ENCODE measurements at places on chromosomes 16 and 17. TPM values are rescaled to one million over a fixed set of nuclear protein-coding genes. Genes with fewer than 3 reads are reported as not detected.

DNA sequence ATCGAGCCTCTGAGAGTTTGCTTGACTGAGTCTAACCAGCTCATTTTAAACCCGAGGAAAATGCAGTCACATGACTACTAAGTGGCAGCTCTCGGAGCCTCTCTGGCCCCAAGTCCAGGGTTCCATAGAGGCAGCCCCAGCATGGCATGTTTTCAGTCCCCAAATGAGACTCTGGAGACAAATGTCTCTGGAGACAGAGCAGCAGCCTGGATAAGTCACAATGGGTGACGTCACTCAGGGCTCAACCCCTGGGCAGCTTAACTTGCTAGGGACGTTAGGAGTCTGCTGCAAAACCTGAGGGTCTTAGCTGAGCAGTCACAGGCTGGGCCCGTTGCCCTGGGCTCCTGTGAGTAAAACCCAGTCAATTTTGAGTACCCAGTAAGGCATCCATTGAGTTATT lies 6.9 kb upstream of the STH start:
- no peak for DNase-seq

DNA sequence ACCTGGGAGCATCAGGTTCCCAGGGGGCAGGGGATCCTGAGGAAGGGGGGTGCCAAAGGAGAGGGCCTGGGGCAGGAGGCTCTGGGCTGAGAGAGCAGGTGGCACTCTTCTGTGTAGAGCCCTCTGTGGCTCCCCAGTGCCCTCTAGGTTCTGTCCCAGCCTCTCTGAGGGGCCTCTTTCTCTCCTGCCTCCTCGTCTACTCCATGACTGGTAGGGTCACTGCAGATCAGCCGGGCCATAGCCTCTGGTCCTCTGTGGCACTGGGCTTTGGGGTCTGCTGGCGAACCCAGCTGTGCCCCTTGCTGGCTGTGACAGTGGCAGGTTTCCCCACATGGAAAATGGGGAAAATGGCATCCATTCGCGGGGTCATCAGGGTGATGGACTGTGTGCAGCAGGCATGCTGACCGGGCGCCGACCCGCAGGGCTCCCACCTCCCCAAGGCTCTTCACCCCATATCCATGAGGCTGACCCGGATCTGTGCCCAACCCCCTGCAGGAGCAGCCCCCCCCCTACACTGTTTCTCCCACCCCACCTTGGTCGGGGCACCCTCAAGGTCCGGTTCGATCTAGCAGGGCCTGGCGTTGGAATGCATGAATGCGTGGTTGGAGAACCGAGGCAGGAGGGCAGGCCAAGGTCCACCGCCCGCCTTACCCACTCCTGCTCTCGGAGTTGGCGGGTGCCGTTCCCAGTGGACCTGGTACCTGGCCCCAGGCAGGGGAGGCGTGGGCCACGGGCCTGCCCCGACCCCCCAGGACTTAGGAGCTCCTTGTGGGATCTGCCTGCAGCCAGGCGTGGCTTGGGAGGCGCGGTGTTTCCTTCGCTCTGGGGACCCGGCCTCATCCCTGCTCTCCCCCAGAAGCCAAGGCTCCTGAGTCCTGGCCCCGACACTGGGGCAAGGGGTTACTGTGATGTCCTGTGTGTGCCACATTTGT lies 6.5 kb downstream of the GLIS2 start:
- DNase-seq = no peak

DNA sequence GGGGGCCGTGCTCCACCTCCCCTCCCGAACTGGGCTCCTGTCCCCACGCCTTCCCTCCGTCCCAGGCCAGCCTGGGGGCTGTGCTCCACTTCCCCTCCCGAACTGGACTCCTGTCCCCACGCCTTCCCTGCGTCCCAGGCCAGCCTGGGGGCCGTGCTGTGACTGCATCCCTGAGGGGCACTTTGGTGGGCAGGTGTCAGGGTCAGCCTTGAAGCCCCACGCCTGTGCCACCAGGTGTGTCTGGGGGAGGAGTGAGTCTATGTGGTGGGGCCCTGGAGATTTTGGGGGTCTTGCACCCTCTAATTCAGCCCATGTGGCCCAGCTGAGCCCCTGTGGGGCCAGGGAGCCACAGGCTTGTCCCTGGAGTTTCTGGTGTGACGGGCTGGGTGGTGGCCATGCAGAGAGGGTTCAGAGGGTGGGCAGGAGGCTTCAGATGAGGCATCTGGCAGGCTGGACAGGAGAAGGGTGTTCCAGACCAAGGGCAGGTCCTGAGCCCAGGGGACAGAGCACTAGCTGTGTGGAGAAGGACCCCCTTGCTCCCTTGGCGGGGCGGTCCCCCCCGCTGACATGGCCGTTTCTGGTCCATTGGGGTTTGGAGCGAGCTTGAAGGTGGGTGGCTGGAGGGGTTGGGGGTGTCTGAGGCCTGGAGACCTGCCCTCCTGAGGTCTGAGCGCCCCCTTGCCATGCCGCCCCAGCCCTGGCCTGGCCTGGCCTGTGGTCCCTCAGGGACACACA lies 8.2 kb downstream of the NHERF2 start:
- DNase-seq = no peak

ADAMTS18 gene
- total RNA-seq = not detected

CDK12 gene
- total RNA-seq = 48.5 TPM

DNA sequence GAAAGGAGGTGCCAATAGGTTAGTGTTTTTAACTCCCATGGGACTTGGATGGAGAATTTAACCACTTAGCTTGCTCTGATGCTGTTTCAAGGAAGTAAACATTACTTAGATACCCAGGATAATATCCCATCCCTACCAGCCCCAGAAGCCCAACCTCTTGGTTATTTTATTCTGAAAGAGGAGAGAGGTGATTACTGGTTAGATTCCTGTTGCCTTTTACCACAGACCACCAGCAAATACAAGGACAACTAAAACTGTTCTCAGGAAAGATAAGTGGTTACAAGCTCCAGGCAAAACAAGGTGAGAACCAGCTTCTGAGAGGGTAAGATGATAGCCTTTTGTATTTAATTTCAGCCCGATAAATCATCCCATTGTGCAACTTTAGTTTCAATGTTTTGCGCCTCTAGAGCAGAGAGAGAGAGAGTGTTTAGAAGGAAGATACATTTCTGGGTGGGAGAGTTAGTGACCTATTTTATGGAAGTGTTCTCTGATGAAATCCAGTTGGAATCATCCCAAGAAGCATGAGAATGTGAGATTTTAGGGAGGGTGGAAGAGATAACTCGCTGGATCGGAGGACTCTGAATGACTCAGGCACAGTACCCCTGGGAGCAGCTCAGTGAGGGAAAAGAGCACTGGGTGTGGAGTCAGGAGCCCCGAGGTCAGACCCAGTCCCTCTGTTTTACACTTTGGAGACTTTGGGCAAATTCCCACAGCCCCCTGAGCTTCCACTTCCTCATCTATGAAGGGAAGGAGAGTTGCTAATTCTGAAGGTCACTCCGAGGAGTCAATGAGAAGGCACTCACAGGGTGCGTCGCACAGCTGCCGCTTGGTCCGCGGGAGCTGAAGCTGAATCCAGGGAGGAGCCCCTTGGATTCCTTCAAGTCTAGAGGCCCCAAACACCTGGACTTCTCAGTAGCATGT lies 12.1 kb downstream of the GLP2R start:
- DNase-seq = peak; percentile 88

RSKR gene
- 25.8 TPM for total RNA-seq

TNFRSF12A gene
- total RNA-seq = 226 TPM

- no peak for DNase-seq
Observed at GRCh38 chr16:4365014-4365406, 6.6 kb upstream of the VASN start.

DNA sequence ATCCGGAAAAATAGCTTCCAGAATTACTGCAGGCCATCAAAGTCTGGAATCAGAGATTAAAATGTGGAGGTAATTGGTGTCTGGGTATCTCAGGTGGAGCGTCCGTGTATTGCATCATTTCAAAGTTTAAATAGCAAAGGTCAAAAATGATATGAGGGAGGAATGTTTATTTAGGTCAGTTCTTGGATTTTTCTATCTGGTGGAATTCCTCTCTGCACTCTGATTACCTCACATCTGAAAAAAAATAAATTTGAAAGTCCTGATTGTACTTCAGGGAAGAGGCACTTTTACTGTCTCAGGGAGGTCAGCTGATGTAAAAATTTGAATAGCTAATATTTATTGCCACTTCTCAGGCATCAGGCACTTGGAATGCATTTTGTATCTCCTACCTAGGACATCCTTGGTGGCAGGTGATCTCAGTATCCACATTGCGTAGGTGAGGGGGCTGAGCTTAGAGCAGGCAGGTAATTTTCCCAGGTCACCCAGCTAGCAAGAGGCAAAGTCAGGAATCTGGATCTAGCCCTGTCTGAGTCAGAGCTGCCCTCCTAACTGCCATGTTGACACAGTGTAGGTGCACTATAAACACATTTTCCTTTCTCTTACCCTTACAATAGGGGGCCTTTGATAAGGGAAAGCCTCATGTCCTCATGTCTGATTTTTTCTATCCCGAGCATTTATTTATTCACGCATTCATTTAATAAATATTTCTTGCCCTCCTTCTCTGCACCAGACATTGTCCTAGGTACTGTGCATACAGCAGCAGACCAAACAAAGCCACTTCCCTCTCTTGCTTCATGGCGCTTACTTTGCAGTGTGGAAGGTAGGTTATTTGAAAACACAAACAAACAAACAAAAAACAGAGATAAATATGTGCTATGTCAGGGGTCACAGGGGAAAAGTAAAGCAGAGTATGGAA lies 454.3 kb downstream of the HAPSTR1 start:
- no peak for DNase-seq

- DNase-seq = no peak
Observed at GRCh38 chr16:1792836-1793577, 498 bp downstream of the IGFALS start.

DNA sequence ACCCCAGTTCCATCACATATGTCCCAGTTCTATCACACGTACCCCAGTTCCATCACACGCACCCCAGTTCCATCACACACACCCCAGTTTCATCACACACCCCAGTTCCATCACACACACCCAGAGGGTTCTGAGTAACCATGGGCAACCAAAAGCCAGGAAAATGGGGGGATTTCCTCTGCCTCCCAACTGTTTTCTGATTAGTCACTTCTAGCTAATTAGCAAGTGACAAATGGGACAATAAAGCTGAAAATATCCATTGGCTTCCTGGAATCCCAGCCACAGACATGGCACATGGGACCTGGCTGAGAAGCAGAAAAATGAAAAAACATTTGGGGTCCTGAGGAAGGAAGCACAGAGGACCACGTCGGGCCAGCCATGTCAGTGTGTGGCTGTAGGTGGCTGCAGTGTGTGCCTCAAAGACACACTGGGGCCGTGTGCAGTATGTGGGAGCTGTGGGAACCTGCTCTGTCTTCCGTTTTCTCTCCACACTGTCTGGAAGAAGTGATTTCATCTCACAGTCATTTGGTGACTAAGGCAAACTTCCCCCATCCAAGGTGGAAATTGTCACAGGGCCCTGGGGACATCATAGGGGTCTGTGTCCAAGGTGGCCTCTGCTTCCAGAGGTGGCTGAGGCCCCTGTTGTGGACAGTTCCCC lies 106.7 kb downstream of the CMIP start:
- DNase-seq = no peak

GRCh38 chr16:49742428-49743202 lies 113.3 kb downstream of the ZNF423 start:
- DNase-seq = no peak

- no peak for DNase-seq
Observed at GRCh38 chr17:41705271-41705991, 6.7 kb upstream of the GAST start.

- DNase-seq = no peak
Observed at GRCh38 chr17:13671341-13671740, 69.6 kb upstream of the HS3ST3A1 start.

HAP1 gene
- total RNA-seq = 1.1 TPM

DNA sequence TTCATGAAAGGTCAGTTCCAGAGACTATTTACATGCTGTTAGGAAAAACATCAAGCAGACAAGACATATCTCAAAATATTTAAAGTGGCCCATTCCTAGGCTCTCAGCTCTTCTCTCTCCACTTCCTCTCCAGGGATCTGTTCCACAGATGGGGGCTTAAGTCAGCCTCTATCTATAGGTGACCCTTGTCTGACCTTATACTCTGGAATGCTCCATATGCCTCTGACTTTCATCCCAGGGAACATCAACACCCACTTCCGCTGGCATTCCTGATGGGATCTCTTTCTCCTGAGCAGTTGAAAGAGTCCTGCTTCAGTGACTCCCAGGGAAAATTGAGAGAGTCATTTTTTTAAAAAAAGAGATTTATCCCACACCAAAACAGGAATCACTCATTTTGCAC lies 11.5 kb upstream of the WIPI1 start:
- no peak for DNase-seq

- DNase-seq = no peak
Observed at GRCh38 chr16:66886321-66886720, 6.0 kb downstream of the PDP2 start.

GRCh38 chr17:12631076-12631475 lies 34.6 kb upstream of the MYOCD start:
- DNase-seq = no peak

TBX21 gene
- total RNA-seq = not detected
